Anterior cingulate cortex (tissue), 58 donors: ENCODE measurements at places on chromosomes 4 and X.

GRCh38 chr4:122827258-122827878, 737 bp downstream of the FGF2 start:
- no peak for DNase-seq

DNA sequence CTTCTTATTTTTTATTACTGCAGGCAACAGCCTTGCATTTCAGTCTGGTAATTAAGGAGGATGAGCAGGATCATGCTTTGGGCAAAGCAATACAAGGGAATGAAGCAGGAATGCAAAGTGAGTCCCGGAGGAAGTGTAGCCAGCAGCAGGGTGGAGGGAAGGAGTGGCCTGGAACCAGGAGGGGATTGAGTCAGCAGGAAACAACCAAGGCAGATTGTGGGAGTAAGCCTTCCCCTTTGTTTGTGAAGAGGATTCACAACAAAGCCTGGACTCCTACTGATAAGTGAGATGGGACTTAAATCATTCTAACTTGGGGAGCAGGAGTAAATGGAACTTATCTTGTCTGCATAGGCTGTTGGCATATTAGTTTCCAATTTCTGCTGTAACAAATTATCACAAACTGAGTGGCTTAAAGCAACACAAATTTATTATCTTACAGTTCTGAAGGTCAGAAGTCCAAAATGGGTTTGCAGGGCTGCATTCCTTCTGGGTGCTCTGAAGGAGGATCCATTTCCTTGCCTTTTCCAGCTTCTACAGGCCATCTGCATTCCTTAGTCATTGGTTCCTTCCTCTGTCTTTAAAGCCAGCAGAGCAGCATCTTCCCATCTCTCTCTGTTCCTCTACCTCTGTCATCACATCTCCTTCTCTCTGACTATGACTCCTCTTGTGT, 93.2 kb upstream of the AP1S2 start:
- DNase-seq, result no peak

DNA sequence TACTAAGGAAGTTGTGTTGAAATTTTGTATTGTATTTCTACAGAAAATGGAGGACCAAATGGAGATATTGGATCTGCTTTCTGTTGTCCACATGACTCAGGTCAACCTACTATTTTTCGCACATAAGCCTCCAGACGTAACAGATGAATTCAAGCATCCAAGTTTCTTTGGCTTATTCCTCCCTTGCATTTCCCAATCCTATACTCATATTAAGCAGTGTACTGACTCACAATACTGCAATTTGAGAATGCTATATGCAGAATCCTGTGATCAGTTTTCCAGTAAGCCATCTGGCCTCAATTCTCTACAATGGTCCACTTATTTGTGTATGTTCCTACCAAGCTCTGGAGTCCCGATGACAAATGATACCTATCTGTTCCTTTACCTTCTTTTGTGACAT, 75.7 kb downstream of the ASB9 start:
- no peak for DNase-seq

DNA sequence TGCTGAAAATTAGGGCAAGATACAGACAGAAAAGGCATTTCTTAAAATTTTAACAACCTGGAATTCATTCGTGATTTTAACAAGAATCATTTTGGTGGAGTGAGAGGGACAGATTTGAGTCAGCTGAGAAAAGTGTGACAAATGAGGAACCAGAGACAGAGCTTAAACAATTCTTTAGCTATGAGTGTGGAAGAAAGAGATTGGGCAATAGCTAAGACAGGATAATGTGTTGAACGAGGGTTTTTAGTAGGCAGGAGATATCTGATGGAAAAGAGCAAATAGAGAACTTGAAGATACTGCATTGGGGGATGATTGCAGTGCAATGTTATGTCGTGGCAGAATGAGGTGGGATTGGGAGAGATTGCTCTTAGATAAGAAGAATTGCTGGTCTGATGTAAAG, 164.2 kb upstream of the SPRY1 start:
- no peak for DNase-seq

DNA sequence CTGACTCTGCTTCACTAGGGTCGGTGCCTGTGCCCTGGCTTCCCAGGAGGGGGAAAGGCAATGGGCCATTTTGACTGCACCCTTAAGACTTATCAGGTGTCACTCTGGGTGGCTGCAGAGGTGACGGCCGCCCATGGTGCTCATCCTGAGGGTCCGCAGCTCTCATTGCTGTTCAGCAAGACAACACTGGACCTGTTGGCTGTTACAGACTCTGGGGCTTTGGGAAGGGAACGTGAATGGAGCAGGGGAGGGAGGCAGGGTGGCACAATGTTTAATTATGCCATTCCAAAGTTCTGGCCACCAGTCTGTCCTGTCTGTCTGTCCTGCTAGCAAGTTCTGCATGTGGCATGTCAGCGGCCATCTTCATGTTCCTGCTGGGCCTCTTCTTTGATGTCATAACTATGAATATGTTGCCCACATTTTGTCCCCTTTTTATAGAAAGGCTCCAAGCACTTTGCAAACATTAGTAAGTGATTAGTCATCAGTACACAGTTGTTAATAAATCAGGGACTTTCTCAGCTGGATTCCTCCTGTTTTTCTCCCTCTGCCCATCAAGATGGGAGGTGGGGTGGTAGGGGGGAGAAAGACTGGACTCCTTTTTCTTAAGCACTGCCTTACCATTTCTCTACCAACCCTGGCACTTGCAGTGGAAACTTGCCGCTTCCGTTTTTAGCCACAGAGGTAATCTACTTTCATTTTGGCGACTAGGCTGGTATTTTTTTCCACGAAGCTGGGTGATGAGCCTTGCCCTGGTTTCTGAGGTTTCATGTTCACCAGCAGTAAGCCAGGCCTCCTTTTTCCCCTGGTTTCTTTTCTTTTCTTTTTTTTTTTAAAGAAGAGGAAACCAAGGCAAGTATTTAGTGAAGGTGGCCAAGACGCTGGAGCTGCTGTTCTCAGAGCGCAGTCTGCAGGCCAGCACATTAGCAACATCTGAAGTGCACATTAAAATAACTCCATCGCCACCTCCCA, 88.6 kb upstream of the TRIM2 start:
- no peak for DNase-seq

- DNase-seq, result no peak
Observed at GRCh38 chr4:113826421-113826820, 64.9 kb upstream of the CAMK2D start.

- no peak for DNase-seq
Observed at GRCh38 chrX:27995611-27996010, 14.4 kb upstream of the DCAF8L1 start.

DNA sequence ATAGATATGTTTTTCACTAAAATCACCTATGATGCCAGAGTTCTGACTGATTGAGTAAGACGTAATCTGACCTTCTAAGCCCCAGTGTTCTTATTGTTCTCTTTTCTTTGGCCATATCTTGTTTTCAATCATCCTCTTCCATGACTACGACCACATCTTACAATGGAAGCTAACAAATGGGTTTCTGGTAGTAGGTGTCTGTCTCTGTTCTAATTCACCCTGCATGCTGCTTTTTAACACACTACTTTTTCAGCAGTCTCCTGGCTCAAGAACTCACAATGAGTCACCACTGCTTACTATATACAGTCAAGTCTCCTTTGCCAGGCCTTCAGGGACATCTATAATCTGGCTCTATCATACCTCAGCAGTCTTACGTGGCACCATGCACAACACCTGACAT, 146.1 kb downstream of the NEXMIF start:
- no peak for DNase-seq

GRCh38 chr4:78667764-78668163, 108.4 kb upstream of the BMP2K start:
- no peak for DNase-seq
